ENCODE measurements at places on chromosomes 2 and 18.

- DNase-seq, result no peak
Observed at GRCh38 chr18:21387886-21388285, 145.9 kb downstream of the GREB1L start.

DNA sequence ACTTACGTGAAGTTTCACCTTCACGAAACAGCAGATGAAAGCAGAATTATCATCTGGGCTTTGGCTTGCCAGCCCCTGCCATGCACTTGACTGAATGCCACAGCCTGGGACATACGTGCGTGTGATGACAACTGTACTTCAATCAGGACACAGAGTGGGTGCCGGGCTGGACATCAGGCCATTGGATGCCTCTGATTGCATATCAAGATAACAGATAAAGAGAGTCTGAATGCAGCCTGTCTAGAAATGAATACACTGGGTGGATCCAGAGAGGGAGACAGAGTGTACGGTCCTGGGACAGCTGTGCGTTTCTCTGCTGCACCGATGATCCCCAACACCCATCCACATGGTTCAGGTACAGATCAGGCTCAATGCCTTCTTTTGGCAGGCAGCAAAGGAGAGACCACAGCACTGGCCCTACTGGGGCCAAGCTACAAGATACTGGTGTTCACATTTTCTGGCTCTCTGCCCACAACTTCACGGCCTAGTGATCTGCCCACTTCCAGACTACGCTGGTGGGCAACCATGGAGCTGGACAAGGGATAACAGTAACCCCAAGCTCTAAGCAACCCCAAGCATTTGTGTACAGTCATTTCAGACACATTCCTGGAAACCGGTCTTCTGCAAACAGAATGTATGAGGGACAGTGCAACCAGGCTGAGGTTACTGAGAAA lies 35.6 kb downstream of the FBLN7 start:
- no peak for DNase-seq

- DNase-seq, result no peak
Observed at GRCh38 chr2:150046810-150047209, 440.7 kb downstream of the RND3 start.

GRCh38 chr2:159160954-159161353 lies 125.5 kb downstream of the WDSUB1 start:
- DNase-seq, result no peak

- no peak for DNase-seq
Observed at GRCh38 chr2:6148882-6149281, 456.7 kb downstream of the SOX11 start.

GRCh38 chr2:27085673-27086089 lies 891 bp upstream of the KHK start:
- DNase-seq, result no peak
